ENCODE measurements at places on chromosomes 5 and 9.

- no peak for DNase-seq
Measured at GRCh38 chr5:88955403-88955802, 72.4 kb upstream of the MEF2C start.

- no peak for DNase-seq
Measured at GRCh38 chr5:100576217-100576751, 41.1 kb downstream of the FAM174A start.

DNA sequence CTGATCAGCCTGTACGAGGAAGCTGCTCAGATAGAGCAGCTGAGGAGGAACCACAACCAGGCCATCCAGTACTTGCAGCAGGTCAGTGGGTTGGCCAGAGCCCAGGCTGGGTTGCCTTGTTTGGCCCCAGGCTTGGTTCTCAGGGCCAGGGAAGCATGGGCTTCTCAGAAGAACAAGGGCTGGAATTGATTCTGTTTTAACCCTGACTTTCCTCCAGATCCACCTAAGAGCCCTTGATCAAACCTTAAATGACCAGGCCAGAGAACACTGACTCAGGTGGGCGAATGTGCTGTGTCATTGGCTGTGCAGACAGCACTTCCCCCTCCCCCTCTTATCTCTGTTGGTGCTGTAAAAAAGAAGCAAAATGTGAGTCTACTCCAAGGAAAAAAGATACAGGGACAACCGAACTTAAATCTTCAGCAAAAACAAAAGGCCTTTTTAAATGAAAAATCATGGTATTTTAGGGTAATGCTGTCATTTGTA lies 28.1 kb downstream of the TTC23L start:
- no peak for DNase-seq

- DNase-seq = no peak
Measured at GRCh38 chr5:141779503-141779973, 97.5 kb upstream of the ARAP3 start.

DNA sequence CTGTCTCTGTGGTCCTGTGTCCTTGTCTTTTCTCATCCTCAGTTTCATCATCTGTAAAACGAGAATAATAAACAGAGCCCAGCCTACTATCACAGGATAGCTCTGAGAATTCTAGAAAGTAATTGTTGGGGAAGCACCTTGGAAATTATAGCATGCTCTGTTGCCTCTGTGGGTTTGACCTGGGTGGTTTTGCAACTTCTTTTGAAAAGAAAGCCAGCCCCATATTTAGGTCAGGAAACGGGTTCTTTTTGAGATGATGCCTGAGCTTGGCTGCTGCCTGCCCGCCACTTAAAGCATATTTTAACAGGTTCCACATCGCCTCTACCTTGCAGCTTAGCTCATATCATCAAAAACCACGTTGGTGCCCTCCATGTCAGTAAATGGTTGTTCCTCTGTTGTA lies 111.1 kb downstream of the TLR4 start:
- no peak for DNase-seq

DNA sequence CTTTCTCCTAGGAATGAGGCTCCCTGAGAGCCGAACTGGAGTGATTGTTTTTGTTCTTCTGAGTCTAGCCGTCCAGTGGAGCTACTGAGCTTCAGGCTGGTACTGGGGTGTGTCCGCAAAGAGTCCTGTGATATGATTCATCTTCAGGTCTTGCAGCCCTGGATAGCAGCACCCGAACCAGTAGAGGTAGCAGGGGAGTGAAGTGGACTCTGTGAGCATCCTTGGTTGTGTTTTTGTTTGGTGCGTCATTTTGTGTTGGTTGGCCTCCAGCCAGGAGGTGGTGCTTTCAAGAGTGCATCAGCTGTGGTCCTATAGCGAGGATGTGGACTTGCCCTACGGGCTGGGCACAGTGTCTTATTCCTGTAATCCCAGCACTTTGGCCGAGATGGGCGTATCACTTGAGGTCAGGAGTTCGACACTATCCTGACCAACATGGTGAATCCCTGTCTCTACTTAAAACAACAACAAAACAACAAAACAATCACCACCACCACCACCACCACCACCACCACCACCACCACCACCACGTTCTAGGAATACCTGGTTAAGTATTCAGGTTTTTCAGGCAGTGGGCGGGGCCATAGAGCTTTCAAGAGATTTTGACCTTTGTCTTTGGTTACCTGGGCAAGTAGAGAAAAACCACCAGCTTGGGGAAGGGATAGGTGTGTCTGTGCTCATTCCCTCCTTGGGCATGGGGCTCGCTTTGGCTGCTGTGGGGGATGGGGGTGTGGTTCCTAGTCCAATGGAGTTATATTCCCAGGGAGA lies 154.0 kb downstream of the WDR70 start:
- no peak for DNase-seq

Data from stimulated activated CD8-positive, alpha-beta memory T cell treated with anti-CD3 and anti-CD28 coated beads, Interleukin-15, amount 100 ng/mL, for 48 hours (primary cell).